MCF 10A (cell line): ENCODE measurements at places on chromosomes 6 and 20. TPM values are rescaled to one million over a fixed set of nuclear protein-coding genes. Genes with fewer than 3 reads are reported as not detected.

DNA sequence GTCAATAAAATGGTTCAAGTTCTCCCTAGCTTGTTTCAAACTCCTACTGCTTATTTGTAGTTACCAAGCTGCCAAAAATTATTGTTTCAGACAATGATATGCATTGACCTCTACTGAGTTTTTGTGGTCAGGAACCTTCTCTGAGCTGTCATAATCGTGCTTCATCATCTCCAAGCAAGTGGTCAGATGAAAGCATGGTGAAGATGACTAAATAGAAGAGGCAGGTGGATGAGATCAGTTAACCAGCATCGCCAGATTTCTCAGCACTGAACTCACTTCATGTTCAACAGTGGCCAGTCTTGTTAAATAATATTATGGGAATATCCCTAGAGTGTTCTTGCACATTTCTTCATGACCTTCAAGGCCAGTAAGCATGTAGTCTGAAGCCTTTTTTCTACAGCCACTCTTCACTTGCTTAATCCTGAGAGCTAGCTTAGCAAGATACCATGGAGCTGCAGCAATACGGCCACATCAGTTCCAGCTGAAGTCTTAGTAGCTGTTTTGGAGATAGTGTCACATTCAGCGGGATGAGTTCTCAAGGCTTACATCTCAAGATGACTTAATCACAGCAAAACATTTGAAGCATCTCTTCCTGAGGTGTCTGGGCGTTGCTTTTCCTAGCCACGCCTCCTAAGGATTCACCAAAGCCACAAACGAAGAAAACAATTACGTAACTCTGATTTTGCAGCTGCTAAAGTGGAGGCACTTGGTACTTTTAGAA lies 101.6 kb upstream of the TMEM30A start:
- H3K4me3 ChIP-seq: no peak overlapping the region
- no peaks in the 10 kb centered on the region for H3K4me1 ChIP-seq
- H3K27ac ChIP-seq: no peak overlapping the region
- peak; percentile 40 for DNase-seq
- no peaks in the 10 kb centered on the region for H3K27me3 ChIP-seq

DNA sequence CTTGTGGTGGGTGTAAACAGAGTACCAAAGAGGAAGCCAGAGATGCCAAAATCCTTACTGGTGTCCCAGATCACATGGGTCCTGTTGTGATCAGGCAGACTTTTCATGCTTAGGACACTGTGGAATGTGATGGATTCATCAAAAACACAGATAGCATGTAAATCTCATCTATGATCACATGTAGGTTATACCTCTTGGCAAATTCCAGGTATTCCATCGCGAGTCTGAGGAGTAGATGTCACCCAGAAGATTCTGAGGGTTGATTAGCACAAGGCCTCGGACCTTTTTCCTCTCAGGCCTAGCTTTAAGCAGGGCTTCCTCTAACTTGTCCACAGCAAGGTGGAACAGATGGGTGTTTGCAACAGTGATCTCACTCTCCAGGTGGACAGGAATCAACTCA lies 28.3 kb upstream of the SSR1 start:
- no peaks in the 10 kb centered on the region for H3K27me3 ChIP-seq
- no peak overlapping the region for H3K4me3 ChIP-seq
- peaks cover 5% of the 10 kb centered on the region for H3K36me3 ChIP-seq
- DNase-seq: no peak
- peaks cover 7% of the 10 kb centered on the region for H3K4me1 ChIP-seq

GRCh38 chr6:5846889-5847288 lies 159.8 kb downstream of the NRN1 start:
- DNase-seq: no peak
- H3K27me3 ChIP-seq: peaks cover 76% of the 10 kb centered on the region
- H3K36me3 ChIP-seq: no peaks in the 10 kb centered on the region
- no peak overlapping the region for H3K27ac ChIP-seq
- H3K4me3 ChIP-seq: no peak overlapping the region

The BTN1A1 gene
- total RNA-seq: not detected in 2 replicates

The TMC2 gene
- not detected in 2 replicates for total RNA-seq

The CRISP2 gene
- not detected in 2 replicates for total RNA-seq

- H3K27ac ChIP-seq: no peak overlapping the region
- no peak for DNase-seq
- no peaks in the 10 kb centered on the region for H3K27me3 ChIP-seq
- H3K4me3 ChIP-seq: no peak overlapping the region
Observed at GRCh38 chr20:32440069-32440757, 82.1 kb downstream of the ASXL1 start.

The NHSL1 gene
- total RNA-seq: 23.9 and 32.1 TPM in 2 replicates

The NT5E gene
- total RNA-seq: 112 and 121 TPM in 2 replicates

DNA sequence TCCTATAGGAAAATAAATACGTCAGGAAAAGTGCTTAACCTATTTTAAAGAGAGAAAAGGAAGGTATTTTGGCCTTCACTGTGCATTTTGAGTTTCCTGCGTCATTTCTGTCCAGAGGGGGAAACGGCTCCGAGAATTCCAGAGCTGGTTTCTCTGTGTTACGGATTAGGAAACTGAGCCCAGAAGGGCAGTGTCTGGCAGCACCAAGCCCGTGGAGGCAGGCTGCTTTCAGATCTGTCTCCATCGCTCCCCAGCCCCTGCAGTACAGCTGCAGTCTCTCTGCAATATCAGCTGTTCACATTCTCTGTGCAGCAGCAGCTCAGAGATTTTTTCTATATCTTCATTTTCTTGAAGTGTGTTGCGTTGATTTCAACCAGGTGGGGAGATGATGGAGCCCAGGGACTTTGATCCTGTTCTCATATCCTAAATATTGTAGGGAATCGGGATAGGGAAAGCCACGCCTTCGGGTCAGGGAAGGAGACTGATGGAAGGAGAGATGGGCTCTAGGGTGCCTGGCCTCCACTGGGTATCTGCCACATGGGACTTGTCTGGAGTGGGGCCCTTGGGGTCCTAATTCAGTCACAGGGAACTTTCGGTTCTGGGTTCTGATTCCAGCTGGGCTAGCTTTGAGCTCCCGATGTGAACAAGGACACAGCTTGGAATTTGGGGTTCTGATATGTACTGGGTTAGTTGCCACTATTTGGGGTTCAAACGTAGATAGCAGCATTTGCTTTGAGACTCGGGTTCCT lies 2.8 kb downstream of the ANKRD60 start:
- DNase-seq: no peak
- H3K4me1 ChIP-seq: no peaks in the 10 kb centered on the region
- H3K27ac ChIP-seq: no peak overlapping the region
- peaks cover 22% of the 10 kb centered on the region for H3K27me3 ChIP-seq

DNA sequence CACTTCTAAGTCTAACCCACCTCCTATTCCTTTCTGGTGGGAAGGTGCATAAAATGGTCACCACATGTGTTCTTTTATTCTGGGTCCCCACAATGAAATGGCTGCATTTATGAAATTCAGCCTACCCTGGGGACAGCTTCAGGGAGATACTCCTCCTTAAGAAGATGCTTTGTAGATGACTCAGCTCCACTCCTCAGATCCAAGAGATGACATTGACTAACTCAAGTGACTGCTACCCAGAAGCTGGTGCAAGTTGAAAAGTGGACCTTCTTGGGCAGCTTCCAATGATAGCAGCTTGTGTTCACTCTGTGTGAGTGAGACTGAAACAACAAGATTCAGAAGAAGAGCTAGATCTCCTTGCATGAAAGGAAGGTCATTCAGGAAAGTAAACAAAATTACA lies 113.4 kb downstream of the SCP2D1 start:
- peaks cover 6% of the 10 kb centered on the region for H3K36me3 ChIP-seq
- no peak for DNase-seq
- H3K27me3 ChIP-seq: no peaks in the 10 kb centered on the region
- no peak overlapping the region for H3K4me3 ChIP-seq
- H3K4me1 ChIP-seq: no peaks in the 10 kb centered on the region
- no peak overlapping the region for H3K27ac ChIP-seq

The FAM83C gene
- total RNA-seq: not detected in 2 replicates

The PSORS1C1 gene
- 7.7 and 11.7 TPM in 2 replicates for total RNA-seq

The PGM3 gene
- total RNA-seq: 117 and 150 TPM in 2 replicates

DNA sequence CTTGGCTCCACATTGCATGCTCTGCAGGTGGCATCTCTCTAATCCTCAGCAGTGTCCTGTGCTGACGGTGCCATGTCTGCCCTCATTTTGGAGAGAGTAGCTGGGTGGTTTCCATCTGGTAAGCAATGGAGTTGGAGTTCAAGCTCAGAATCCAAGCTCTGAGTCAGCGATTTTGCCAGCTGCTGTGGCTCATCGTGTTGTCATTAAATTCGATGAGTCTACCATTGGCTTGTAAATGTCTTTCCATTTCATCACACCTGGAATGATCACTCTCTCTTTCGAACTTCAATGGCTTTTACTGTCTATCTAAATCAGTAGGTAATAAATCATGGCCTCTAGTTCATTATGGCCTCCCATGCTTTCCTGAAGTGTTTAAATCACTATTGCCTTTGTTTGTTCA lies 378.5 kb upstream of the TSHZ2 start:
- no peaks in the 10 kb centered on the region for H3K4me1 ChIP-seq
- H3K27me3 ChIP-seq: no peaks in the 10 kb centered on the region
- no peak overlapping the region for H3K4me3 ChIP-seq

- no peak overlapping the region for H3K27ac ChIP-seq
- no peak for DNase-seq
- no peaks in the 10 kb centered on the region for H3K27me3 ChIP-seq
- H3K36me3 ChIP-seq: peaks cover 6% of the 10 kb centered on the region
- no peak overlapping the region for H3K4me3 ChIP-seq
Observed at GRCh38 chr6:128024046-128024445, 123.2 kb upstream of the THEMIS start.

DNA sequence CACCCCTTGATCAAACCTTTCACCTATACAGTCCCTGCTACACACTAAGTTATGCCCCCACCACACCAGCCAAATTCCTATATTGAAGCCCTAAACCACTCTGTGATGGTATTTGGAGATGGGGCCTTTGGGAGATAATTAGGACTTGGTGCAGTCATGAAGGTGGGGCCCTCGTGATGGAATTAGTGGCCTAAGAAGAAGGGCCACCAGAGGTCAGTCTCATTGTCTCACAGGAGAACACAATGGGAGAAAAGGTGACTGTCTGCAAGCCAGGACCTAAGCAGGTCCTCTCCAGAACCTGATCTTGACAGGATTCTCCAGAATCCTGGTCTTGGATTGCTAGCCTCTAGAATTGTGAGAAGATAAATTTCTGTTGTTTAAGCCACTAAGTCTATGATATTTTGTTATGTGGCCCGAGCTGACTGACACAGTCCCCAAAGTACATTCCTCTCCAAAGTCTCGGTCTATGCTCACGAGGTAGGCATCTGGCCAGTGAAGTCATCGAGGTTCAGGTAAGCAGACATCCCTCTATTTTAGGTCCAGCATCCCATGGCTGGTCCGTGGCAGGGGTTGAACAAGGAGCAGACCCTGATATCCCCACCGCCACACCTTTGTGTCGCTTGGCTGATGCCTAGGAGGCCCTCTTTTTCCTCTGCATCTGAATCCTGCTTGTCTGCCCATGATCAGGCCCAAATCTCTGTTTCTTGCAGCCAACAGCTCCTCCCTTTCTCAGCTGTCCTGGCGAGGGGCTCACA lies 138.9 kb downstream of the NFATC2 start:
- peak; percentile 11 for DNase-seq
- H3K4me3 ChIP-seq: no peak overlapping the region
- no peaks in the 10 kb centered on the region for H3K36me3 ChIP-seq
- H3K27me3 ChIP-seq: no peaks in the 10 kb centered on the region

GRCh38 chr6:113330636-113330946 lies 526.6 kb upstream of the MARCKS start:
- no peak overlapping the region for H3K4me3 ChIP-seq
- no peak for DNase-seq
- H3K4me1 ChIP-seq: no peaks in the 10 kb centered on the region
- H3K27ac ChIP-seq: no peak overlapping the region
- no peaks in the 10 kb centered on the region for H3K27me3 ChIP-seq

DNA sequence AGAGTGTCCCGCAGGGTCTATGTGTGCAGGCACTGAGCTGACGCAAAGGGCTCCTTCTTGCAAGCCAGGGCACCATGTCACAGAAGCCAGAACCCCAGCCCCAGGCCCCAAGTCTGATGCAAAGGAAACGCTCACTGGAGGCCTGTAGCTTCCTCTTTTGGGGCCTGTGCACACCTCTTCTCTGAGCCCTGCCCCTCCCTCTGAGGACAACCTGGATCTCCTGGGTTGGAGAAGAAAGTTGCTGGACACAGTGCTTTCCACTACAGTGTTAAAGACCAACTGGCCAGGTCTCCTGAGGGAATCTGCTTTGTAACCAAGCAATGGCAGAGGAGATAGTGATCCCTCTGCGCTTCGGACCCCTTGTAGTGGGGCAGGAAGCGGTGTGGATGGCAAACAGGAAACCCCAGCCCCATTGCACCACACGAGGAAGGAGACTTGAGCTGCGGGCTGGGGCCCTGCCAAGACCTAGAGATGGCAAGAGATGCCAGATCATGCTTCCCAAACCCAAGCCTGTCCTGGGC lies 90.0 kb downstream of the PRND start:
- peaks cover 20% of the 10 kb centered on the region for H3K27me3 ChIP-seq
- no peaks in the 10 kb centered on the region for H3K36me3 ChIP-seq
- H3K27ac ChIP-seq: no peak overlapping the region
- no peak overlapping the region for H3K4me3 ChIP-seq
- DNase-seq: no peak
- peaks cover 5% of the 10 kb centered on the region for H3K4me1 ChIP-seq

The RAMACL gene
- 5.3 and 5.8 TPM in 2 replicates for total RNA-seq

DNA sequence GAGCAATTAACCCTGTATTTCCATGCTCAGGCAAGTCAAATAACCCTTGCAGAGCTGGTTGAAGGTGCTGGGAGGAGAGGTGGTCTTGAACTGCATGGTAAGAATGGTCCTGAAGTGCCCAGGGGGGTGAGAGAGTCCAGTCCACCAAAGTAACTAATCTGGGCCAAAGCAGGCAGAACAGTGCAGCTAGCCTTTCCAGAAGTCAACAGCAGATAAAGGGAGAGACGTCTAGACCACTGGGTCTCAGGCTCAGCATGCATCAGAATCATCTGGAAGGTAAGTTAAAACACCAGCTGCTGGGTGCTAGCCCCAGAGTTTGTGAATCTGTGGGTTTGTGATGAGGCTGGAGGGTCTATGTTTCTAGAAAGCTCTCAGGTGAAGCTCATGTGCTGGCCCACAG lies 232.3 kb upstream of the ECI2 start:
- no peaks in the 10 kb centered on the region for H3K27me3 ChIP-seq
- no peaks in the 10 kb centered on the region for H3K36me3 ChIP-seq
- H3K4me3 ChIP-seq: no peak overlapping the region

DNA sequence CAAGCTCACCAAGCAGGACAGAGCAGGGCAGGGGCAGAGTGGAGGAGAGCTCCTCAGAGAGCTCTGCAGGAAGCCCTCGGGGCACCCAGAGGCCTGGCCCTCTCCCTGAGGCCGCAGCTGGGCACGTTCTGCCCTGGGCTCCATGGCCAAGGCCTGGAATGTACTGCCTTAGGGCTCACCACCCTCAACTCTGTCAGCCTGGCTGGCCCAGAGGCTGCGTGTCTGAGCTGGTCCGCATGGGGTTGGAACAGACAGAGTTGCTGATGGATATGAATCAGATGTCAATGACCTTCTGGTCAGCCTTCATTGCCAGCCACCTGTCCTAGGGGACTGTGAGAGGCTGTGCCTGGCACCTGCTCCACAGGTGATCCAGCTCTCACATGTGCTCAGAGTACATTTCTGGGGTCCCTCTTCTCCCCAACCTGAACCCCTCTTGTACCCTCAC lies 33.2 kb upstream of the PCMTD2 start:
- no peak overlapping the region for H3K27ac ChIP-seq
- peaks cover 6% of the 10 kb centered on the region for H3K4me1 ChIP-seq
- peak; percentile 13 for DNase-seq
- H3K4me3 ChIP-seq: no peak overlapping the region
- H3K27me3 ChIP-seq: peaks cover 20% of the 10 kb centered on the region

The LY6G6C gene
- total RNA-seq: 0.32 TPM in 1 of 2 replicates, not detected in the other
